ENCODE measurements at places on chromosomes 1 and 21.

GRCh38 chr1:184790642-184791549 lies 36.2 kb upstream of the EDEM3 start:
- no peak for DNase-seq

GRCh38 chr21:22399681-22400514 lies 1401.7 kb downstream of the NCAM2 start:
- DNase-seq = no peak

DNA sequence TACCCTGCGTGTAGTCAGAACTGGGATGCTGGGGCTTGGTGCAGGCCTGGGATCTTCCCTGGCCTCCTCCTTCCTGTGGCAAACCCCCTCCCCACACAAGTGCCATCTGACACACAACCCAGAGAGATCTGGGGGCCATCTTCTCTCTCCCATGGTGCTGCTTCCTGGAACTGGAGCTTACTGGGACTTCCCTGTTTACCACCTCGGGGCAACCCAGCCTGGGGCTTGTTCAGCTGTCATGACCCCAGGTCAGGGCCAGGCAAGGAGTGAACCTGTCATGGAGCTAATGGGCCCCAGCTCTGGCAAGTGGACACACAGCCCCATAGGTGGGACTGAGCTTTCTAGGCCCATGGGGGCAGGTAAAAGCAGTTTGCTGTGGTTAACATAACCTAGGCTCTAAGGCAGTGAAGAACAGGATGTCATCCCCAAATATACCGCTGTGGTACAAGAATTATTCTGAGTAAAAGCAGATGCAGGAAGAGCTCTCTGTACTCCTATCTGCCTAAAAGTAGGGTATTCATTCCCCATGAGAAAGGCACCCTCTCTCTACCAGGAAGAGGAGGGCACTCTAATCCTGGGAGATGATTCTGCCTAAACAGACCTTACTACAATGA lies 2.4 kb downstream of the TRIM11 start:
- DNase-seq = no peak

GRCh38 chr1:204406621-204407020 lies 5.0 kb downstream of the PPP1R15B start:
- DNase-seq = no peak

DNA sequence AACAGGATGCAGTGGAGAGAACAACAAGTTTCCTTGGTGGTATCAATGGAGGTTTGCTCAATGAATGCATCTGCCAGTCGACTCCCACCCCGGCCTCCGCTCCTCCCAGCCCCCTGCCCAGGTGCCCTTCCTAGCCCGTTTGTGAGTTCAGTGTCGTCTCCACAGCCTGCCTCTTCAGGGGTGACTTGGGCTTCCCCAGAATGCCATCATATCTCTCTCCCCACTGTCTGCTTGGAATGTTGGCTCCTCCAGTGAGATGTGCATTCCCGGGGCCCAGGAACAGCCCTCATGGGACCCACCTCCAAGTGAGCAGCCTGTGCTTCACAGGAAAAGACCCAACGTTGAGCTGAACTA lies 30.5 kb downstream of the MATN1 start:
- DNase-seq = no peak

DNA sequence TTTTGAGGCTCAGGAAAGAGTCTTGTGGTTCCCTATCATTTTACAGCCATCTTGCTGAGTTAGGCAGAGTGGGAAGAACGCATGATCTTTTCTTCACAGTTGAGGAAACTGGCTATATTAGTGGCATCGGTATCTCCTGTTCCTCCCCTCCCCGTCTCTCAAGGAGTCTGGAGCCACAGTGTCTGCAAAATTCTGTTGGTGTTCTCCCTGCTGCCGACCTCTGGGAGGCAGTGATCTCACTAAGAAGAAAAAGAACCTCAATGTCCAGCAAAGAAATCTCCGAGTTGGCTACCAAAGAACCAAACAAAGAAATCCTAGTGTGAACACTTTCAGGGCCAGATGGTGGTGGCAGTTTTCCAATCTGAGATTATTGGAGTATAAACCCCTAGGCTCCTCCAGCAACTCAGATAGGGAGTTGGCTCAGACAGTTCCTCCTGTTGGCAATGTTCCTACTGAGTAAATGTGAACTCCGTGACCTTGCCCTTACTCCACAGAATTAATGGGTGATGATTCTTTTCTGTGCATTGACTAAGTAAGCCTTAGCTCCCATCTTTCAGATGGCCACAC lies 41.2 kb downstream of the PRAMEF20 start:
- no peak for DNase-seq

GRCh38 chr1:35929730-35930592 lies 944 bp upstream of the AGO3 start:
- DNase-seq = no peak

- DNase-seq = no peak
Measured at GRCh38 chr1:73801912-73802429, 396.0 kb downstream of the LRRIQ3 start.

- DNase-seq = no peak
Measured at GRCh38 chr1:60262701-60263100, 189.1 kb upstream of the C1orf87 start.

DNA sequence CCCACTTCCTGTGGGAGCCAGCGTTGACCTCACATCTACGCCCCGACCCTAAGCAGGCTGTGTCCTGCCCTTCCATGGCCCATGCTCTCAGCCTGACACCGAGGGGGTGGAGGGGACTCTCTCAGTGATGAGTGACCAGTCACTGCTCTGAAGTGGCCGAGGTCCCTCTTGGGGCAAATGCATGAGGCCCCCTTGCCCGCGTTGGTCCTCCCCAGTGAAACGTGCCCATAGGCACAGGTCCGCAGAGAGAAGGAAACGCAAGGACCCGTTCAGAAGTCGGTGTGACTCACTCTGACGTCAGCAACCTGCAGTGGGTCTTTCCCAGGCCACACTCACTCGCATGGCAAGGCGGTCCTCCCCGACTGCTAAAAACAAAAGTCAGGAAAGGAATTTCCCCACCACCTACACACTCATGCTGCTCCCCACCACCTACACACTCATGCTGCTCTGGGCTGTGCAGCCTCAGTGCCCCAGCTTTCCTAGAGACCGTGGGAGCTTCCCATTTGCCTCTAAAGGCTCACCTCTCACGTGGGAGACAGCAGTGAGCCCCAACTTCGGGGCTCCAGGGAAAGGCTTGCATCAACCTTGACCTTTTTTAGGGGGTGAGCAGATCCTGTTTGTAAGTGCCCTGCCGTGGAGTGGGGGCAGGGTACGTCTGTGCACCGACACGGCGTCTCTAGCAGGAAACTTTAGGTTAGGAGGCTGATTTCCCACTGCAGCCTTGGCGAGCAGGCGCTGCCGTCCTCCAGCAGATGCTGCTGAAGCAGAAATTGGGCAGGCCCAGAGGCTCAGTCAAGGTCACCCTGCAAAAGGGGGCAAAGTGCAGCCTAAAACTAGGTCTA lies 11.4 kb downstream of the UBASH3A start:
- peak; percentile 75 for DNase-seq

DNA sequence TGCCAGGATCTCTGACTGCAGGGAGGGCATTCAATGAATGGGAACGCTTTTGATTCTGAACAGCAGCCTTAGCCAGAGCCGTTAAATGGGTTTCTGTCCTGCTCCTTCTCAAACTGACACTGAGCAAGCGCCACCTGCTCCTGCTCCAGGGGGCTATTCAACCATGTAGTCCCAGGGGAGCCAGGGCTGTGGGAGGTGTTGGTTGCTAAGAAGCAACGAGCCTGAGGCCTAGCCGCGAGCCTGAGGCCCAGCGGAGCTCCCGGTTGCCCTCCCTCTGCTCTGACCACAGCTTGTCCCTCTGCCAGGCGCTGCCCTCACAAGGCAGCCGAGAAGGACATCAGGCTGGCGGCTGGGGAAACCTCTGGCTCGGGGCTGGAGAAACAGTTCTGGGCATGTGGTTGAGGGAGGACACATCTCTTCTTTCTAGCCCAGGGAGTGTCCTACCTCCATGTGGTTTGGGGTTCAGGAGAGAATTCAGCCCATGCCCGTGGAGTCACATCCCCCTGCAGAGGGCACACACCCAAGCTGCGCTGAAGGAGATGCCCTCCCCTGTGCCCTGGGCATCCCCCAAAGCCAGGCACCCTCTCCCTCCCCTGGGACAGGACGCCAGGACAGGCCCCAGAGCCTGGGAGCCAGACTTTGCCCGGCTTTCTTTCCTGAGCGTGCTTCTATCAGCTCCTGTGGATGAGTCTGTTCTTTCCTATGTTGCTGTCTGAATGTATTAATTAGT lies 18.0 kb downstream of the PCP4 start:
- no peak for DNase-seq

- DNase-seq = no peak
Measured at GRCh38 chr1:155014709-155015508, 12.3 kb downstream of the ZBTB7B start.

GRCh38 chr21:18622383-18622782 lies 218.8 kb upstream of the TMPRSS15 start:
- no peak for DNase-seq

- no peak for DNase-seq
Measured at GRCh38 chr1:6500544-6501278, 9.2 kb upstream of the PLEKHG5 start.

- peak; percentile 35 for DNase-seq
Measured at GRCh38 chr1:246753670-246754535, 29.7 kb downstream of the SCCPDH start.

- no peak for DNase-seq
Measured at GRCh38 chr1:32062867-32063230, 9.9 kb upstream of the TMEM39B start.

GRCh38 chr1:66375125-66375524 lies 158.8 kb upstream of the SGIP1 start:
- DNase-seq = no peak

- no peak for DNase-seq
Measured at GRCh38 chr1:246270236-246270635, 236.8 kb downstream of the SMYD3 start.

- DNase-seq = no peak
Measured at GRCh38 chr1:225880222-225880588, 2.0 kb downstream of the TMEM63A start.

DNA sequence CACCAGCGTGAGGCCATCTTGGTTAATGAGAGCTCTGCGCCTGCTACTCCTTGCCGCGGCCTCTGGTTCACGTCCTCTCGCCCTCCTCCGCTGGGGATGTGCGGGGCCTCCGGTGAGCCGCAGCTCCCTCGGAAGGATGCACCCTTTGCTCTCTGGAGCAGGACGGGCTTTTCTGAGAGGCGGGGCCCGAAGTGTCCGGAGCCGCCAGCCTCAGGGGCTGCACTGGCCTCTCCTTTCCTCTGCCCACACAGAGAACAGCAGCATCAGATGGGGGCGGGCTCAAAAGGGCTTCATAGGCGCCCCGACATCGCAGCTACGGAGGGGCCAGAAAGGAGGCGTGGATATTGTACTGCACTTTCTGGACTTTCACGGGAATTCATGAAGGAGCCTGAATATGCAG lies 284.7 kb downstream of the CAMTA1 start:
- DNase-seq = no peak

GRCh38 chr1:161440312-161440894 lies 64.9 kb upstream of the FCGR2A start:
- DNase-seq = peak; percentile 10

- DNase-seq = no peak
Measured at GRCh38 chr1:77509051-77509492, 173.4 kb downstream of the ZZZ3 start.

- DNase-seq = no peak
Measured at GRCh38 chr1:211827051-211827450, 3.5 kb downstream of the LPGAT1 start.

DNA sequence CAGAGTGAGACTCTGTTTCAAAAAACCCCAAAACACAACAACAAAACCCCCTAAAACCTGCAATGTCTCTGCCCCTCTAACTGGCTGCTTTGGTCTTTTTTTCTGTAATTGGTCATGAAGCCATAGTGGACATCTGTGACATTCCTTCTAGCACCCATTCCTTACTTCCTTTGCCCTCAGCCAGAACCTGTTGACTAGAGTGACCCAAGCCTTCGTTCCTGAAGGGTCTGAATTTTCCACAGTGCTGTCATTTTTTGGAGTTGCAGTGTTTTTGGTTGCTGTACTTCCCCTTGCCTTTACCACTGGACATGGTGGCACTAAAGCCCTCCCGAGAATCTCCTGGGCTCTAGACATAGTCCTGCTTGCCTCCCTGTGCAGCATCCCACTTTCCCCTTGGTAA lies 48.5 kb upstream of the LIN9 start:
- DNase-seq = no peak

DNA sequence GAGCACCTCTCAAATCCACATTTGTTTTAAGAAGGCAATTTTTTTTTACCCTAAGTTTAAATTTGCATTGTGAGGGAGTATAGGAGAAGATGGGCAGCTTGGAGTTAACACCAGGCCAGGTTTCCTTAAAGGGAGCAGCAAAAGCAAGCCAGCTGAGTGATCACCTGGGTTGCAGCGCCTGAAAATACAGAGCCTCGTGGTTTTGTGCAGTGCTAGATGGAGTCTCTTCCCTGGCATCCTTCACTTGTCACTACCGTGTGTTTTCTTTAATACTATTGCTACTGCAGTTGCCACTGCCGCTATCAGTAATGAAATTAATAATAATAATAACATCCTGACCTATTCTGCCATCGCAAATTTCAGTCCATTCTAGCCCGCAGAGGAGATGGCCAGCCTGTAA lies 35.2 kb upstream of the VAV3 start:
- no peak for DNase-seq

- no peak for DNase-seq
Measured at GRCh38 chr21:27772816-27773215, 805.9 kb upstream of the ADAMTS5 start.

DNA sequence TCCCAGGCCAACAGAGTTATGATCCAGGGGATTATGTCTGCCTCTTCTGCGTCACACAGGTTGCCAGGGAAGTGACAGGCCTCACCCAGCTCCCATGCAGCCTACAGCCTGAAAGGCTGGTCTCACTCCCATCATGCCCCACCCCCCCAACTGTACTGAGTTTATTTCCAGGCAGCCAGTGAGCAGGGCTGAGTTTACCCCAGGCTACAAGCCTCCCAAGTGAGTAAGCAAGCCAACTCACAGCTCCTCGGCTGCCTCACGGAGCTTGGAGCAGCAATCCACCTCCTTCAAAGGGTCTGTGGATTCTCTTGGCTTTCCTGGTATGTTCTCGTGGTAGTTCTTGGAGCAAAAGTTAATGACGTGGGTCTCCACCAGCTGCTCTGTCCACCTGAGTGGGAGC lies 1147.6 kb upstream of the ADGRL4 start:
- no peak for DNase-seq

DNA sequence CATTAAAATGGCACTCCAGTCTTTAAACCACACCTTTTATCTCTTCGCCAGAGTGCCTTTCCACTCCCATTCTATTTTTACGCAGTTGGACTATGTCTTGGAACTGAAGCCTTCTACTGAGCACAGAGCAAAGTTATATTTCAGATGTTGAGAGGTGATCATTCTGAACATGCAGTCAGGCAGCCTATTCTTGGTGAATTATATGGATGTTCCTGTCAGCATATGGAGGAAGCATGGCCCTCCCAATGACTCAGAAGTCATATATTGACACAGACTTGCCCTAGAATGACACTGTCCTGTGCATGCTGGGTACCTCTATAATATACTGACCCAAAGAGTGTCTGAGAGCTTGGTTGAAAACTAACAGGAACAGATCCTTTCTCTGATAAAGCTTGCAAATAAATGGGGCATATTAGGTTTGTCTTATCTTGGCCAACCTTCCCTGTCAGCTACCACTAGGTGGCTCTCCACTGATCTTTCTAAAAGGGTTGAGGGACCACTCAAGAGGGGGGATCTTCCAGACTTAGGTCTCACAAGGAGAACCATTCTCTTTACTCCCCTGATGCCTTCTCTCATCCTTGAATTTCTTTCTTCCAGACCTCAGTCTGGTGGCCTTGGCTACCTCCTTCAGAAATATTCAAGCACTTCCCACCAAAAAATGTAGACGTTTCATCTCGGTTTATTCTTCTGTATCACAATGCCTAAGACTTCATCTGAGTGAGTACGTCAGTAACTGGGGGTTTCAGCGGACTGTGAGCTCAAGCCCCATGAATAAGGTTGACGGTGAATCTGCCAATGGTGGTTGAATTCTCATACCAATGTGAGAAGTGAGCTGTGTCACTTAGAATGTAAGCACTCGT lies 11.8 kb upstream of the ALG14 start:
- no peak for DNase-seq

All from stimulated activated CD8-positive, alpha-beta memory T cell treated with anti-CD3 and anti-CD28 coated beads, Interleukin-15, amount 100 ng/mL, for 1 hour (primary cell).